NCI-H1105 treated with DMSO at 0.1 percent for 48 hours (cell line): ENCODE measurements at places on chromosomes 2 and 18.

DNA sequence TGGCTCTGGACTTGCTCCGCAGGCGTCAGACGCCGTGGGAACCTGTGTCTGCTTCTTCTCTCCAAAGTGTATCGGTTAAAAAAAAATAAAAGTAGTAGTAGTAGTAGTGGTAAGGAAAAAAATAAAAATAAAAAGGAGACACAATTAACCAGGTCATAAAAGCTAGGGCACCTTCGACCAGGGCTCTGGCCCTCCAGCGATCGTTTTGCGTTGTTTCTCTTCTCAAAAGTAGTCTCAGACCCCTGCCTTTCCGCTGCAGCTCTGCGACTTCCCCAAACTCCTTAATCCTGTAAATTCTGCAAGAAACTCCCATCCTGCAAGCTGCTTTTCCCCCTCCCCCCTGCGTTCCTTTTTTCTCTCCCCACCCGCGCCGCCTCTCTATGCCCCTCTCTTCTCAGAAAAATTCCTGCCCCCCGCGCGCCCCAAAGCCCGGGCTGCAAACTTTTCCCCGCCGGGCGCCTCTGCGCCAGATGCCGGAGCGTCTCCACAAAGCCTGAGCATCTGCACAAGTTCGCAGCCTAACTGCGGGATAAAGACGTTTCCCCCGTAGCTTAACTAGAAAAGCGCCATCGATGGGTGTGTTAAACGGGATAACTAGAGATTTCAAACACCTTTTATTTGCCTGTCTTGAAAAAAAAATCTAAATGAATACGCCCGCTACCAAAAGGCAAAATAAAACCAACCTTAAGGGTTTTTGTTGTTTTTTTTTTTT lies 1.8 kb upstream of the SALL3 start:
- DNase-seq, result no peak

DNA sequence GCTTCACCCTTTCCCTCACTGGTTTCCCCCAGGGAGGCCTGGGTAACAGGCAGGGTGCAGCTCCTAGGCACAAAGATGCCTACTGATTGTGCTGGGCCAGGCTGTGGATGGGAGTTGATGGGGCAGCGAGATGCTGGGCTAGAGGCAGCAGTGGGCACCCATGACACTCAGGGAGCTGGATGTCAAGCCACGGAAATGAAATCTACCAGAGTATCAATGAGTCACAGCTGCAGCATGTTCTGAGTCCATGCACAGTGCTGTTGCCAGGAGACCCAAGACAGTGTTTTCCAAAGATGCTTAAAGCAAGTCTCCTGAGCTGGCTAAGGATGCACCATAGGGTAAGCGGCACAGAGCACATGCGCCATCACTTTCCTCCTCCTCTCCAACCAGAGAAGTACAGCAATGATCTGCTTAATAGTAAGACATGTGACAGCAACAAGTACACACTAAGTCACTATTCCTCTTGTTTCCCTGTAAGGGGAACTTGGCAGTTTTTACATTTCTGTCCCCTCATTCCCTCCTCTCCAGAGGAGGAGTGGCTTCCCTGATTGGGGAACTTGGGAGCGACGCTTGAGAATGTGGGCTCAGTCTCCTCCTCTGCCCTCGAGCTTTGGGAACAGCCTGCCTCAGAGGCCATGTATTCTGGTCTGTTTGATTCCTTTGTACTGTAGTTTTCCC lies 57.2 kb downstream of the CDC42EP3 start:
- no peak for DNase-seq

GRCh38 chr2:141301551-141301950 lies 829.3 kb downstream of the LRP1B start:
- DNase-seq, result no peak

DNA sequence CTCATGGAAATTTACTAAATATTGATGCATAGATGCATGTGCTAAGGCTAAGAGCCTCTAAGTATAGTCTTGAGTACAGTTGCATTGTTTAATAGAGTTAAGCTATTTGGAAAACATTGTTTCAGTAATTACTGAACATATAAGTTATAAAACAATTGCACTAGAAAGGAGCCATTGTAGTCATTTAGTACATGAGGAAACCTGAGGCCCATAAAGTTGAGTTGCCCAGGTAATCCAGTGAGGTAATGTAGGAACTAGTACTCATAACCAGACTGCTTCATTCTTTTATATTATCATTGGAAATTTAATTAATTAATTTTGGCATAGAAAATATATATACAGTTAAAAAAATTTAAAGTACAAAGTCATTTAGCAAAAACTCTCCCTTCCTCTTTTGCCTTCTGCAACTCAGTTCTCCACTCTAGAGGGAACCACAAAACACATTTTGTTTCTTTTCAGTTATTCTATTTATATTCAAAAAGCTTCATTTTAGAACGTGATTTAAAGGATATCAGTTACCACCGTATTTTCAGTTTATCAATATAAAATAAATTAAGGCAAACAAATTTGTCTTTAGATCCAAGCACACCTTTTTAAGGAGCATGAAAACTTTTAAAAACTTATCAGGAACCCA lies 27.8 kb upstream of the TBR1 start:
- no peak for DNase-seq

DNA sequence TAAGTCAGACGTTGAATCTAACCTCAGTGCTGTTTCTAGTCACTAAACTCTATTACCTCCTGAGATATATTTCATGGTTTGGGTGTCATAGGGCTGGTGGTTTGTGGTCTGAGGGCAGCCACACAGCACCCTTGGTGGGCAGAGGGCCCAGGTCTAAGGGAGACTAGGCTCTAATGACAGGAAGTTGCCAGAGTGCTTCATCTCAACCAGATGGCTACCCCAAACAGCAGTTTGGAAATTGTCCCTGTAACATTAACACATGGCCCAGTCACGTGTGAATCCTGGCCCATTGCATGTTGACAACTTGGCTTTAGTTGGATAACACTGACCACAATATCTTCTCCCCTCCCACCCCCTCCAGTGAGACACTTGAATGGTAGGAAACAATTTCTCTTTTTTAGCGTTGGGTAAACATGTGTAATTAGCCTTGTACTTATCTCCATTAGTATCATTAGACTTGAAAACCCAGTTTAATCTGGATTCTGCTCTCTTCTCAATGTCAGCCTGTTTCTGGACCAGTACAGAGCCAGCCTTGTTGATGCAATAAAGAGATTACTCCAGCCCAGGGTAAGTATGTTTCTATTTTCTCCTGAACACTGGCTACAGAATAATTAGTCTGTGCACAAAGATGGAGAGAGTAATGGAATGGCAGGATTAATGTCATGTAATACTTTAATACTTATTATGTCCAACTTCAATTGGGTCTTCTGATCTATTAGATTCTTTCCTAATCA lies 187.8 kb upstream of the SIX3 start:
- no peak for DNase-seq

GRCh38 chr2:133158024-133158423 lies 410.2 kb downstream of the NCKAP5 start:
- no peak for DNase-seq

DNA sequence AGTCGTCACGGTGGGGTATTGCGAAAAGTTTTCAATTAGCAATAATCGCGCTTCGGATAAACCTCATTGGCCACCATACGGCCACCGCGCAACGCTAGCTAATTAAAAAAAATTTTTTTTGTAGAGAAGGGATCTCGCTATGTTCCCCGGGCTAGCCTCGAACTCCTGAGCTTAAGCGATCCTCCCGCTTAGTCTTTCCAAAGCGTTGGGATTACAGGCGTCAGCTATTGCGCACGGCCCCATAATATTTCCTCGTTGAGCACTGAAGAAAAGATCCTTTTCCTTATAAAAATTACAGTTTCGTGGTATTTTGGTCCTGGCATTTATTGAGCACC lies 759 bp upstream of the ACTR1B start:
- DNase-seq, result no peak

GRCh38 chr2:76567478-76567877 lies 856.8 kb upstream of the GCFC2 start:
- no peak for DNase-seq

- DNase-seq, result no peak
These were observed 69.2 kb downstream of the SS18 start for GRCh38 chr18:26021061-26021754.

DNA sequence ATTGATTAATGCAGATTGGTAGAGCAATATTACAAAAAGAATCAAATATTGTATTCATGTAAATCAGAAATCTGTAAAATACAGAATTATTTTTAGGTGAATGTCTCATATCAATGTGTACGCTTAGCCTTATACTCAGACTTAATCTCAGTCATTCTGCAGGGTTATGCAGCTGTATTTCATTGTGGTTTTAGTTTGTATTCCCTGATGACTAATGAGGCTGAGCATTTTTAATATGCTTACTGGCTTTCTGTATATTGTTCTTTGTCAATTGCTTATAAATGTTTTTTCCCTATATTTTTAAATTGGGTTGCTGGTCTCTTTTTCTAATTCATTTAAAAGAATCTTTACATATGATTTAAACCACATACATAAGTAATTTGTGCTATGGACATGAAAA lies 50.1 kb downstream of the CDH19 start:
- DNase-seq, result no peak

- DNase-seq, result no peak
These were observed 24.5 kb downstream of the PTPN18 start for GRCh38 chr2:130380096-130380934.

DNA sequence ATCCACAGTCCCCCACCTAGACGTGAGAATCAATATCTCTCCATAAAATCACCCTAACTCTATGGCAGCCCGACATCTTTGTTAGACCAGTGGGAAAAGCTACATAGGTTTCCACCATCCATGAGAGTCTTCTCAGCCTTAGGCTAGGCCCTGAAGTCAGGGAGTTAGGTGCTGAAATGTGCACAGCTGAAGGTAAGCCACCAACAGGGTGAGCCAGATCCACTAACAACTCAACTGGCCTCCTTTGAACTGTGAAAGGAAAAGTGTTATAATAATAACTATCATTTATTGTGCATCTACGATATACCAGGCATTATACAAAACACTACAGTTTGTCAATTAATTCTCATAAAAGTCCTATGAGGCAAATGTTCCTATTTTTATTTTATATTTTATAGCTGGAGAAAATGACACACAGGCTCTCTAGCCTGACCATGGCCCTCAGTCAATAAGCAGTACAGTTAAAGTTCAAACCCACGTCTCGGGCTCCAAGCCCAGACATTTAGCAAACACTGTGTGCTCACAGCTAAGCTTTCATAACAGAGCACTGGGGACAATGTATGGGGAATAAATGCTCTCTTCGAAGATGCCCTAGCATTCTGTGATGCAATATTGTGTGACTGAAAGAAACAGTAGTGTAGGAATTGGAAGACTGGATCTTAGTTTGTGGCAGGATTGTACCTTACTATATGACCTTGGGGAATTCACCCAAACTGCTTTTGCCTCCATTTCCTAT lies 11.2 kb upstream of the CYP27C1 start:
- no peak for DNase-seq

GRCh38 chr18:34632321-34632720 lies 77.8 kb upstream of the DTNA start:
- no peak for DNase-seq

DNA sequence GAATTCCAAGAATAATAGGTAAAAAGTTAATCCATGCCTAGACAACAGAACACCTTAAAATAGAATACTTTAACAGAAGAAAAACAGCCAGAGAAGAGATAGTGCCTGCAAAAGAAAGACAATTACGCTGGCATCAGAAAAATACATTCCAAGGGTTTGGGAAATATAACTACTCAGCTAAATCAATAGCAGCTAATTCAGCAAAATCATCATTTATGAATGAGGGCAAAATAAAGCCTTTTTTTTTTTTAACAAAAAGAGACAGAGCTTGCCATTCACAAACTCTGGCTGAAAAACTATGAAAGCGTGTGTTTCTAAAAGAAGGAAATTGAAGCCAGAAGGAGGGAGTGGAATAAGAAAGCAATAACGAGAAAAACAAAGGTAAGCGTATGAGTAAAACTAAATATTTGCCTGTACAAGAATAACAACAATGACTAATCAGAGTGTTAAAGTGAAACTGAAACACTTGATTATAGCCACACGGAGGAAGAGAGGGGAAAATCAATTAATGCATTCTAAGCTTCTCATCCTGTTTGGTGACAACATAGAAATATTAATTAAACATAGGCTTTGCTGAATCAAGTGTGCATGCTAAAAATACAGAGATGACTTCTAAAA lies 90.2 kb downstream of the EHD3 start:
- no peak for DNase-seq

DNA sequence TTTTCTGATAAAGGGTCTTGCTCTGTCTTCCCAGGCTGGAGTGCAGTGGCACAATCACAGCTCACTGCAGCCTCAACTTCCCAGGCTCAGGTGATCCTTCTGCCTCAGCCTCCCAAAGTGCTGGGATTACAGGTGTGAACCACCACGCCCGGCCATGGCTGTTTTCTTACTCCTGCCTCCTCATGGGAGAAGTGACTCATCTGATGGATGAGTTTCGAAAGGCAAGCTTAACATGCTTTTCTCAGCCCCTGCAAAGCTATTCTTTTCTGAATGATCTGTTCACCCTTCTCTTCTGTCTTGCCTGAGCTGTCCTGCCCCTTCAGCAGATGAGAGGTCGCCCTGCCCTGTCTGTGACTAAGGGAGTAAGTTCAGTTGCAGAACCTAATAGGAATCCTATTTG lies 929 bp upstream of the CREG2 start:
- no peak for DNase-seq

DNA sequence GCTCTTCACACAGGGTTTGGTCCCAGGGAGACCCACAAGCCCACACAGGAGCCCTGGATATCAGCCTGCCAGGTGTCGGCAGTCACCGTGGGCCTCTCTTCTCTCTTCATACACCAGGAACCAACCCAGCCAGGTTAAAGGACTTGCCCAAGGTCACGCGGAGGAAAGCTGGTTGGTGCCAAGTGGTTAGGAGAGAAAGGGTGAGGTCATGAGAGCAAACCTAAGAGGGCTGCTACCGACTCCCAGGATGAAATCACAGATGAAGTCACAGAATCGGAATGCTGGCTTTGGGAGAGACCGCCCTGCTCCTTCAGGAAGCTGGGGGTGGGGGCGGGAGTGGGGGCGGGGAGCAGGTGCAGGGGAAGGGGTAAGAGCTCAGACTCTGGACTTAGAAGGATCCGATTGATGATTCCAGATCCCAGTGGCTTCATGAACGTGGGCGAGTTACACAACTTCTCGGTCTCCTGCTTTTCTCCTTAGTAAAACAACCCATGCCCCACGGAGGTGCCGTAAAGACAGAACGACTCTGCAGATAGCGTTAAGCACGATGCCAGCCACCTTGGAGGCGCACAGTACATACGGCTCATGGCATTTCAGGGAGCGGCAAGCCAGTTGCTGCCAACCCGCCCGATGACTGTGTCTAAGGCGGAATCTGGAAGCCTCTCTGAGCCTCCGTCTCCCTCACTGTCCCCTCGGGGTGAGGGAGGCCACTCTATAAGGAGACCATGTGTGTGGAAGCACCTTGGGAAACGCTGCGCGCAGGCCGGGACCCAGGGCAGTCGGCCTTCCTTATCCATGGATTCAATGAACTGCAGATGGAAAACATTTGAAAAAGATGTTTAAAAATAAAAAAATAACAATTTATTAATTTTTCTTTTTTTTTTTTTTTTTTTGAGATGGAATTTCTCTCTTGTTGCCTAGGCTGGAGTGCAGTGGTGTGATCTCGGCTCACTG lies 23.0 kb upstream of the TAF1B start:
- DNase-seq, result no peak

- no peak for DNase-seq
These were observed 32.0 kb upstream of the MAP2 start for GRCh38 chr2:209391776-209392401.
